Nasal cavity respiratory epithelium epithelial cell of viscerocranial mucosa (primary cell): ENCODE measurements at places on chromosomes 3 and 15. TPM values are rescaled to one million over a fixed set of nuclear protein-coding genes. Genes with fewer than 3 reads are reported as not detected.

Gene ALDH1A3
- total RNA-seq = 277 and 355 TPM in 2 replicates

Gene PCOLCE2
- 2.4 and 6.3 TPM in 2 replicates for total RNA-seq

Gene TMCO5A
- not detected in 2 replicates for total RNA-seq

Gene XCR1
- not detected in 2 replicates for total RNA-seq

Gene CCDC39
- under 0.01 TPM in 1 of 2 replicates, not detected in the other for total RNA-seq

Gene LIPC
- not detected in 2 replicates for total RNA-seq

Gene AHSG
- not detected in 2 replicates for total RNA-seq

Gene CHDH
- total RNA-seq = under 0.01 and 0.21 TPM in 2 replicates

Gene GASK1A
- total RNA-seq = 0.50 and 1.4 TPM in 2 replicates

Gene DAPK2
- 2.1 and 3.9 TPM in 2 replicates for total RNA-seq

Gene TRIM71
- total RNA-seq = under 0.01 TPM in 2 replicates

Gene CDV3
- 268 and 308 TPM in 2 replicates for total RNA-seq

Gene SV2B
- 0.50 and 0.68 TPM in 2 replicates for total RNA-seq

Gene IL17RD
- total RNA-seq = 1.4 and 7.7 TPM in 2 replicates

Gene CCNL1
- total RNA-seq = 113 and 169 TPM in 2 replicates

Gene KCNAB1
- under 0.01 and 0.85 TPM in 2 replicates for total RNA-seq

Gene TM4SF18
- total RNA-seq = not detected in 2 replicates

Gene LACTB
- 16.1 and 28.1 TPM in 2 replicates for total RNA-seq

Gene ZNF197
- 20.2 and 25.3 TPM in 2 replicates for total RNA-seq

Gene ZNF80
- not detected in 2 replicates for total RNA-seq

Gene FBN1
- 1.0 and 3.2 TPM in 2 replicates for total RNA-seq

Gene CADPS
- total RNA-seq = 0.14 TPM in 1 of 2 replicates, not detected in the other

Gene IL16
- under 0.01 and 0.07 TPM in 2 replicates for total RNA-seq

Gene ABI3BP
- total RNA-seq = 0.68 and 3.1 TPM in 2 replicates

Gene TIMP4
- 1.4 and 2.2 TPM in 2 replicates for total RNA-seq

Gene UBXN7
- total RNA-seq = 18.8 and 29.3 TPM in 2 replicates

Gene SLC51B
- total RNA-seq = not detected in 2 replicates

Gene IMPDH2
- 203 and 369 TPM in 2 replicates for total RNA-seq

Gene SEMA3B
- 5.1 and 7.5 TPM in 2 replicates for total RNA-seq

Gene SPINT1
- 196 and 485 TPM in 2 replicates for total RNA-seq

Gene EXD1
- 0.21 and 1.4 TPM in 2 replicates for total RNA-seq

Gene SLMAP
- total RNA-seq = 81.0 and 144 TPM in 2 replicates

Gene SLC2A2
- total RNA-seq = not detected in 2 replicates

Gene EFHB
- total RNA-seq = under 0.01 TPM in 1 of 2 replicates, not detected in the other

Gene CTXN2
- total RNA-seq = not detected in 2 replicates

Gene SLC6A11
- total RNA-seq = 1.1 and 7.5 TPM in 2 replicates

Gene GOLGA8S
- total RNA-seq = under 0.01 TPM in 1 of 2 replicates, not detected in the other

Gene GHRL
- total RNA-seq = not detected in 2 replicates

Gene PLD1
- 13.3 and 32.7 TPM in 2 replicates for total RNA-seq

Gene SCN11A
- total RNA-seq = under 0.01 TPM in 2 replicates

Gene POMGNT2
- total RNA-seq = 10.9 and 13.2 TPM in 2 replicates

Gene ERICH6
- total RNA-seq = not detected in 2 replicates

Gene KLHL40
- not detected in 2 replicates for total RNA-seq

Gene NAALADL2
- 0.34 and 2.3 TPM in 2 replicates for total RNA-seq

Gene CCR9
- not detected in 2 replicates for total RNA-seq

Gene WDR49
- total RNA-seq = 0.07 and 0.34 TPM in 2 replicates
